A549 treated with dexamethasone at 1 μM for 4 hours (cell line): ENCODE measurements at places on chromosomes 4 and X. TPM values are rescaled to one million over a fixed set of nuclear protein-coding genes. Genes with fewer than 3 reads are reported as not detected.

IL13RA2 gene
- 0.07 to 0.60 TPM in 2 of 5 replicates, not detected in the others for total RNA-seq

IQCM gene
- total RNA-seq: not detected in 5 replicates

SPP1 gene
- 145 to 200 TPM (median 167 TPM) in 5 replicates for total RNA-seq

SERPINA7 gene
- not detected in 5 replicates for total RNA-seq

NLRP2B gene
- not detected in 5 replicates for total RNA-seq

USO1 gene
- 21.8 to 27.7 TPM (median 26.1 TPM) in 5 replicates for total RNA-seq

MAOA gene
- 0.59 to 0.87 TPM (median 0.79 TPM) in 5 replicates for total RNA-seq

RTL9 gene
- total RNA-seq: 0.06 to 0.15 TPM (median 0.12 TPM) in 5 replicates

EPGN gene
- total RNA-seq: 0.35 TPM in 1 of 5 replicates, not detected in the others

GCNA gene
- total RNA-seq: 1.4 to 2.4 TPM (median 1.9 TPM) in 5 replicates

DDX53 gene
- not detected in 5 replicates for total RNA-seq

ADAM29 gene
- total RNA-seq: not detected in 5 replicates

PGAM4 gene
- total RNA-seq: 0.34 to 0.67 TPM (median 0.37 TPM) in 5 replicates

USP38 gene
- total RNA-seq: 7.3 to 10.8 TPM (median 9.9 TPM) in 5 replicates

F11 gene
- not detected in 5 replicates for total RNA-seq

SRPK3 gene
- 0.03 to 0.06 TPM (median 0.05 TPM) in 5 replicates for total RNA-seq

P2RY10 gene
- total RNA-seq: not detected in 5 replicates

MOB1B gene
- total RNA-seq: 4.8 to 8.5 TPM (median 7.0 TPM) in 5 replicates

GPR34 gene
- total RNA-seq: 0.06 to 0.08 TPM (median 0.06 TPM) in 3 of 5 replicates, not detected in the others

CLCN3 gene
- total RNA-seq: 14.0 to 21.6 TPM (median 20.6 TPM) in 5 replicates

FSTL5 gene
- total RNA-seq: 0.05 TPM in 1 of 5 replicates, not detected in the others

PAPSS1 gene
- 29.8 to 35.5 TPM (median 34.6 TPM) in 5 replicates for total RNA-seq

TRMT2B gene
- total RNA-seq: 14.0 to 17.6 TPM (median 16.8 TPM) in 5 replicates

CXCL11 gene
- 0.07 to 0.31 TPM (median 0.18 TPM) in 5 replicates for total RNA-seq

CT47B1 gene
- total RNA-seq: not detected in 5 replicates

AFM gene
- total RNA-seq: not detected in 5 replicates

DMD gene
- 0.05 to 0.08 TPM (median 0.06 TPM) in 3 of 5 replicates, not detected in the others for total RNA-seq

PFKFB1 gene
- total RNA-seq: 0.07 to 0.15 TPM (median 0.10 TPM) in 3 of 5 replicates, not detected in the others

GEMIN8 gene
- 8.7 to 10.2 TPM (median 9.9 TPM) in 5 replicates for total RNA-seq

TEX13C gene
- total RNA-seq: 0.01 to 0.04 TPM in 2 of 5 replicates, not detected in the others

CHIC2 gene
- total RNA-seq: 7.2 to 9.1 TPM (median 8.3 TPM) in 5 replicates

AREG gene
- 23.1 to 24.2 TPM (median 23.8 TPM) in 5 replicates for total RNA-seq
